ENCODE measurements at places on chromosomes 2 and 18.
A peak's percentile ranks its signal among the peaks of the same experiment; 100 is the strongest.

GRCh38 chr2:168543037-168543436 lies 87.0 kb downstream of the CERS6 start:
- no peak for DNase-seq

DNA sequence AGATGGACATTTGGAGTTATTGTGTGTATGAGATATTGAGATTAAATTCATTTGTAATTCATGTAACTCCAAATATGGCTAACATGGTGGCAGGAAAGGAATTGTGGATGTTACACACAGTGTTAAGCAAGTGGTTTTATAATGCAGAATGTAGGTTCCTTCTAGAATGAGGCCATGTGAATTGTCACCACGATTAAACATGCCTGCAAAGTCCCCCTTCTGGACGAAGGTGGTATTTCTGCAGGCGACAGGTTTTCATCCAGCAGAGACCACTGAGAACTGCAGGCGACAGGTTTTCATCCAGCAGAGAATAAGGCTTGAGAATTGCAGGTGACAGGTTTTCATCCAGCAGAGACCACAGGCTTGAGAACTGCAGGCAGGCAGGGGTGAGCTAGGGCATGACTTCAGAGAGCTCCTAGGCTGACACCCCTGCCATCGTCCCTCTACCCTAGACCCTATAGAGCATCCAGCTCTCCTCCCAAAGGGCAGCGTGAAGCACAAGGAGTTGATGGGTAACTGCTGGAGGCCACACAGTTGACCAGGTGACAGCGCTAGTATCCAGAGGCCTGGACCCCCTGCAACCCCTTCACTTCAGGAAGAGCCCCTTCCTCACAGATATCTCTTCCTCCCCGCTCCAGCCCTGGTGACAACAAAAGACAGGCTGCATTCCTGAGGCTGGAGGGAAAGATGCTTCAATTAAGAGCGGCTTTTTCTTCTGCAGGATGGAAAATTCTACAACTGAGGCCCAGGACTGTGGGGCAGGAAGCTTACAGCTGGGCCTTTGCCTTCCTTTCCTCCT lies 175.8 kb downstream of the LOXHD1 start:
- peak; percentile 8 for DNase-seq

DNA sequence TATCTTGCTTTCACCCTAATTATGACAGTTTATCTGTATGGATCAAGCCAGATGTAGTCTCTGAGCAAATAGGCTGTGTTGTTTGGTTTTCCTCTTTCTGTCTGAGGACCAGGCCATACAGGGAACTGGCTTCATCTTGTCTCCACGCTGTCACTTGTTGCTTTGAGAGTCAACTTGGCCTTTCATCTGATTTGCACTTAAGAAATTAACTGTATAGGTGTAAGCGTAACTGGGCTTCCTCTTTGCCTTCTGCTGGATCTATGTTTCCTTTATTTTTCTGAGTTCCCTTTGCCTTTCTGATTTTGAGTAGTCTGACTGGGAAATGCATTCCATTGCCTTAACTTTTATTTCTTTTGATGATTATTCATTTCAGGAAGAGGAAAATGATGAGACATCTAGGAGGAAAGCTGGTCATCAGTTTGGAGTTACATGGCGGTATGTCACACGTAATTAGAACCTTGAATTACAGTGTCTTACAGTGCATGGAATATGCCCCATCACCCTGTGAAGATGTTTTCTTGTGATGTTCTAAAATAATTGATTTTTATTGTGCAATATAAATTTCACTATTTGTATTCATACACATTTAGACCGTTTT lies 17.4 kb downstream of the PTCD3 start:
- DNase-seq = no peak

DNA sequence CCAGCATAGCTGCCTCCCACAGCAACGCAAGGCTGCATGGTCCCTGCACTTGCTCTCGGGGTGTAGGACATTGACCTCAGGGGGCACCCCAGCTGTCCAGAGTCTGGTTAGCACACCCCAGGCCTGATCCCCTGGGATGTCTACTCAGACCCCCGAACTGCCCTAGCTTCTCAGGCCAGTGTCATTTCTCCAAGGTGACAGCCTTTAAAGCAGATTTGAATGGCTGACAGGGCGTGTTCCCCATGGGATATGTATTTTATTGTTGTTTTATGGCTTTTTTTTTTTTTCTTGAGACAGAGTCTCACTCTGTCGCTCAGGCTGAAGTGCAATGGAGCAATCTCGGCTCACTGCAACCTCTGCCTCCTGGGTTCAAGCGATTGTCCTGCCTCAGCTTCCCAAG lies 40.8 kb upstream of the PTMA start:
- DNase-seq = no peak

Measured in NCI-H2029 (cell line).